ENCODE measurements at places on chromosomes 16 and 17. TPM values are rescaled to one million over a fixed set of nuclear protein-coding genes. Genes with fewer than 3 reads are reported as not detected.

Gene BAHCC1
- total RNA-seq = 3.3 TPM

Gene EVPLL
- not detected for total RNA-seq

Gene SCIMP
- total RNA-seq = not detected

Gene CCL8
- total RNA-seq = not detected
